ENCODE measurements at places on chromosomes 1 and 21. TPM values are rescaled to one million over a fixed set of nuclear protein-coding genes. Genes with fewer than 3 reads are reported as not detected.

EIF4G3 gene
- 57.6 TPM for total RNA-seq

ACTL8 gene
- total RNA-seq = not detected

EDARADD gene
- 15.7 TPM for total RNA-seq

BTBD8 gene
- total RNA-seq = 1.1 TPM

ENTREP3 gene
- total RNA-seq = 47.2 TPM

FCRLB gene
- total RNA-seq = 0.29 TPM

LCE3E gene
- total RNA-seq = not detected

PRDM16 gene
- not detected for total RNA-seq

CD1E gene
- not detected for total RNA-seq

LRRC8B gene
- 39.7 TPM for total RNA-seq

CHIA gene
- not detected for total RNA-seq

TMEM200B gene
- 0.97 TPM for total RNA-seq

SLAMF9 gene
- not detected for total RNA-seq

NBPF4 gene
- total RNA-seq = 0.10 TPM

CDCA8 gene
- total RNA-seq = 42.1 TPM

GMEB1 gene
- total RNA-seq = 21.4 TPM

PLA2G2C gene
- total RNA-seq = 0.04 TPM

CFHR4 gene
- total RNA-seq = not detected

TMEM125 gene
- total RNA-seq = not detected

MAN1C1 gene
- 2.1 TPM for total RNA-seq

All from activated CD8-positive, alpha-beta memory T cell treated with anti-CD3 and anti-CD28 coated beads for 36 hours (primary cell).